Fibroblast of skin of scalp (primary cell): ENCODE measurements at places on chromosomes 12 and 14.

GRCh38 chr12:115964626-115965025 lies 312.9 kb downstream of the MED13L start:
- DNase-seq, result no peak

DNA sequence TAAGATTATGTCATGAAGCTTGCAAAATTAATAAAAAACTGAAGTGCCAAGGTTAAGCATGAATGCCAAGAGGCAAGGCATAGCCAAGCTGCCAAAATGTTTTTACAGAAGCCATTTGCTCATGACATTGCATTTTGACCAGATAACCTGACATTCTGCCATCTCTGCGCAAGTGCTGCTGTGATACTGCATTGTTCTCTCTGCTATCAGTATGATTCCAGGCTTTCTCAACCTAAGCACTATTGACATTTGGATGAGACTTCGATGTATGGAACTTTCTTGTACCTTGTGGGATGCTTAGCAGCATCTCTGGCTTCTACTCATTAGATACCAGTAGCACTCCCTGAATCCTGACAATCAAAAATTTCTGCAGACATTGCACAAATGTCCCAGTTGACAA lies 139.2 kb downstream of the RASSF9 start:
- DNase-seq, result no peak

DNA sequence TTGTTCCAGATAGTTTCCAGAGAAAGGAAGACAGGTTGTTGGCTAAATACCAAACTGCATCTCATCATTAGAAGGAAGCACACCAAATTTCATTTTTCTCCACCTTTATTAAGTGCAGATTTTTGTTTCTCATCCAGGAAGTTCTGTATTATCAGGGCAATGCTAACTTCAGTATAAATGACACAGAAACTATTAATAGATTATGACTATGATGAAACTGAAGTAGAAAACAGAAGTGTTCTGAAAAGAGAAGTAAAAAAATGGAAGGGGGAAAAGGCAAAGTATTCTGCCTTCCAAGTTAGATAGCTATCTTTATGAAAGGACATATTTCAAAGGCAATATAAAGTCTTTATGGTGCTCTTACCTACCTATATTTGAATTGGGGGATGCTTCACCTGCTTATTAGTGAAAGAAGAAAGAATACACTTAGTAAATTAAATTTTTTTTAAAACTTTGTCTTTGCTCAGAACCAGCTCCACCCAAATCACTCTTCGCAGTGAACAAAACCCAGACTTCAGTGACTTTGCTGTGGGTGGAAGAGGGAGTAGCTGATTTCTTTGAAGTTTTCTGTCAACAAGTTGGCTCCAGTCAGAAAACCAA lies 223.9 kb downstream of the PTPRO start:
- DNase-seq, result no peak

GRCh38 chr14:62213516-62213915 lies 451.3 kb downstream of the SNAPC1 start:
- no peak for DNase-seq

DNA sequence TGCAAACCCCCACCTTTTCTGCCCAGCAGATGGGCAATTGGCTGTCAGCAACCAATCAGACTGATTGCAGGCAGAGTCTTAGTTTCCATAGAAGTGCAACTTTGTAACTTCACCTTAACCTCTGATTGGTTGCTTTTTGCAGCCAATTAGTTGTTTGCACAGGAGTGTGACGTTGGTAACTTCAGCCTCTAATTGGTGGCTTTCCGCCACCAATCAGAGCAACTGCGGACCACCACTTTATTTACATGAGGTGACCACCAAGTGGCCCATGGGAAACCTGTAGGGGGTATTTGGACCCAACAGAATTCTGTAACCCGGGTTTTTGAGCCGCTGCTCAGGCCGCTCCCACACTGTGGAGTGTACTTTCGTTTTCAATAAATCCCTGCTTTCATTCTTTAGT lies 32.3 kb downstream of the CDKN1B start:
- no peak for DNase-seq

DNA sequence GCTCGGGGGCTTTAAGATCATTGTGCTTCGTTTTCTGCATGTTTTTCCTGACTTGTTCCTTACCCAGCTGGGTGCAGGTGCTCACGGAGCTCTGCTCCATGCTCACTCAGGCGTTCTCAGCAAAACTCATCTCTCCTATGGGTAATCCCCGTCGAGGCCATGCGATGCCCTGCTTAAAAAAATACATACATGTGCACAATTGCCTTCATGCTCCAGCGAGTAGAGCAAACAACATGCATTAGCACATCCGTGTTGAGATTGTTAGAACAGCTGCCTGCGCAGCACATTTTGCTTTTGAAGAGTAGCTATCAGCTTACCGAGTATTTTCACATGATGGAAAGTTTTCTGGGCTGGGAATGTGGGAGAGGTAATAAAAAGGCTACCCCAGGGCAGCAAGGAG lies 16.2 kb downstream of the AACS start:
- DNase-seq, result no peak

- DNase-seq, result peak; percentile 92
These were observed 18.5 kb upstream of the PCNX1 start for GRCh38 chr14:70888681-70889175.

DNA sequence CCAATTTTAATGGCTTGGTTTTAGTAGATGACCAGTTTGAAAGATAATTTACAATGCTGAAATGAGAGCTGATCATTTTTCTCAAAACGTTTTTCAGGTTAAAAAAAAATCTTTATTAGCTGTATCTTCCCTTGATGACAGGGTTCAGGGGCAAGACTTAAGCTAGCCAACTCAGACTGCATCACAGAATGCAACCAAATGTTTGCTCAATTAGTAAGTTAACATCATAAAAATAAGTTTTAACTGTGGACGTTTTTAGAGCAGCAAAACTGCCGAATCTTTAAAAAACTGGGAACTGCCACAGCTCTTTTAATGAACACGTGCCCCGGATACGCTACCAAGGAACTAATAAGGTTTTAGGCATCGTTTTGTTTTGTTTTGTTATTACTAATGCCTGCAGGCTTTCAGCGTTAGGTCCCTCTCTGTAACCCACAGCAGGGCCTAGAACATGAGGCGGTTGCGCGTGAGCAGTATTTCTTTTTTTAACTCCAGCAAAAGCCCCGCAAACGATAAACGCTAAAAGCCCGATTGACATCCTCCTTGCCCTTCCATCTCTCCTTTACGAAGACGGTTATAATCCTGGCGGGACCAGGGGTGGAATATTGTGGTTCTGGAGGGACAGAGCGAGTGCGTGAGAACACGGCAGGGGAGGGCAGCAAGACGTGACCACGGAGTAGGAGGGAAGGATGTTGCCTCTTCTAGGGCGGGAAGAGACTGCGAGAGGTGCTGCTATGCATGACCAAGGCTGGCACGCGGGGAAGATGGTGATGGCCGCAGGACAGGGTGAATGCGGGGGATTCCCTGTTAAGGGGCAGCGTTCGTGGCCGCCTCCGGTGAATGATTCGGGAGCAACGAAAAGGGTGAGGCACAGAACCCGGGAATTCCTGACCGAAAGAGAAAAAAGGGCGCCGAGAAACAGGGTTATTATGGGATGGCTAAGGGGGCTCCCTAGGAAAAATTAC lies 652 bp downstream of the SUPT16H start:
- DNase-seq, result peak; percentile 49

- no peak for DNase-seq
These were observed 291.5 kb upstream of the SRRM4 start for GRCh38 chr12:118689793-118690192.

DNA sequence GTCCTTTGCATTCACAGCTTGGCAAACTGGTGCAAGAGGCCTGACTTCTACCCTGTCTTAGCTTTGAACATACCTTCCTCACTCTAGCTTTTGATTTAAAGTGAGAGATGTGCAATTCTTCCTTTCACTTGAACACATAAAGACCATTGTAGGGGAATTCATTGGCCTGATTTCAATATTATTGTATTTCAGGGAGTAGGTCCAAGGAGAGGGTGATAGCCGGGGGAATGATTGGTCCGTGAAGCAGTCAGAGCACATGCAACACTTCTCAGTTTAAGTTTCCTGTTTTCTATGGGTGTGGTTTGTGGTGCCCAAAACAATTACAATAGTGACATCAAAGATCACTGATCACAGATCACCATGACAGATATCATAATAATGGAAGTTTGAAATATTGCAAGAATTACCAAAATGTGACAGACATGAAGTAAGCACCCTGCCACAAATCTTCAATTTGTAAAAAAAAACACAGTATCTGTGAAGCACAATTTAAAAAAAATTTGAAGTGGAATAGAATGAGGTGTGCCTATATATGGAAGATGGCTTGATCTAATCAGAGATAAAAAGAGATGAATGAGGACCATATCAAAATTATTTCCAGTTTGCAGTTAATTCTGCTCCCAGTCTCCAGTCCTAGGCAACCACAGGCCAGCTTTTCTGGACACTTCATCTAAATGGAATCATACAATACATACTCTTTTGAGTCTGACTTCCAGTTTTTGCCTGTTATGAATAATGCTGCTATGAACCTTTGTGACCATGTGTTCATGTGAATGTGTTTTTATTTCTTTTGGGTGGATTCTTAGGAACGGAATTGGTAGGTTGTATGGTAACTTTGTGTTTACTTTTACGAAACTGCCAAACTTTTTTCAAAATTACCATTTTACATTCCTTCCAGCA lies 23.2 kb downstream of the BORCS5 start:
- DNase-seq, result no peak

DNA sequence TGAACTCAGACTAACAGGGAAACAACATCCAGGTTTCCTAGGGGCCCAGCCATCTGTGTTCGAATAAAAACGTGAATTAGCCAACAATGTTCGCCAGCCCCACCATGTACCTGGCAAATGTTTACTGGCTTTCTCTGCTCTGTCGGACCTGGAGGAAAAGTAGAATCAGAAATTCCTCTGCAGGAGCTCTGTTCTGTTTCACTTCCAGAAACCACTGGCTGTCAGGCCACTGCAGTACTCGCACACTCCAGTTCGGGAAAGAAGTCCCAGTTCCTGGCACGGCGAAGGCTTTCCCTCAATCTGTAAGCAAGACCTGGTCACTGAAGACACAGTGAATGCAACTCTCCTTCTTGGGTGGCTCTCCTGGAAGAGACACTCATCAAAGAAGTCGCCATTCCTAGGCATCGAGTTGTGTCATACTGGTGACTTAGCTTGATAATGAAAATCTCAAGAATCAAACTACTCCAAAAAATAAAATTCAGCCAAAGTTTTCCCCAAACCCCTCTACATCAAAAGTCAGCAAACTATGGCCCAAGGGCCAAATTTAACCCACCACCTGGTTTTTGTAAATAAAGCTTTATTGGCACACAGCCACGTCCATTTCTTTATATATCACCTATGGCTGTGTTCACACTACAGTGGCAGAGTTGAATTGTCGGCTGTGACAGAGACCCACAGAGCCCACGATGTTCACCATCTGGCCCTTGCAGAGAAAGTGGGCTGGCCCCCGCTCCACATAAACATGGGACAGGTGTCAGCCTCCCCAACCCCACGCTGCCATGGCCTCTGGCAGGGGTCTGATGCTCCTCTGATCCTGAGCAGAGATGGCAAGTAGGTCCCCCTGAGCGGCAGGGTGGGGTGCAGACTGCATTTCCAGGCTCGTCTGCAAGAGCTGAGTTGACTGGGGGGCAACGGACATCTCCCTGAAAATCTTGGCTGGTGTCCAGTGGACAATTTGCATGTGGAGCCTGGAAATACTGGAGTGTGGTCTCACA lies 189.2 kb upstream of the DIO3 start:
- DNase-seq, result no peak

GRCh38 chr14:48384821-48385220 lies 709.4 kb upstream of the MDGA2 start:
- no peak for DNase-seq

DNA sequence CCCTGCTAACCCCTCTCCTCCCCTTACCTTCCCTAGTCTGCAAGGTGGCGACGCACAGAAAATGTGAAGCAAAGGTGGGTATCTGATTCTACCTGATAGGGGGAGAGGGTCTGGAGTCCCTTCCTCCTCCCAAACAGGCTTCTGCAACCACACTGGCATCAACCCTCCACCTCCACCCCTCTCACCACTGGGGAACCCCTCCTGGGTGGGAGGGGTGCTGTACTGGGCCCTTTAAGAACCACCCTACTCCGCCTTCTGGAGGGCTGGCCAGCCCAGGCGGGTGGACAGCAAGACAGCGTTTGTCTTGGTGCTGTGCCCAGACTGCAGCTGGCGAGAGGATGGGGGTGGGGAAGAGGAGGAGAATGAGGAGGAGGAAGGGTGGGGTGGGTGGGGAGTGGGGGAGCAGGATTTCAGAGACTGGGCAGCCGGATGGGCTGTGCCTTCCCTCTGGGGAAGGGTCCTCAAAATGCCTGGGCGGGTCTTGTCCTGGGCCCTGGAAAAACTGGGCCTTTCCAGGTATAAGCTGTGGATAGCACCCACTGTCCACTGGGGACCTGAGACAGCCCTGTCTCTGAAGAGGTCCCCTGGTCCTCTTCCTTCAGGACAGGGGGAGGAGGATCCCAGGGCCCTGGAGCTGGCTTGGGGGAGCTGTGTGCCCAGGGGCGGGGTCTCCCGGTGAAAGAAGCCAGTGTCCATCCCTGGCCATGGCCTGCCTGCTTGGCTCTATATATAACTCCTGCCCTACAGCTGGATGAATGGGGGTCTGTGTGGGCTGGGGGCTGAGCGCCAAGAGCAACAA lies 2.8 kb downstream of the TNS2 start:
- DNase-seq, result peak; percentile 88

GRCh38 chr14:102008891-102009290 lies 44.5 kb downstream of the DYNC1H1 start:
- no peak for DNase-seq

DNA sequence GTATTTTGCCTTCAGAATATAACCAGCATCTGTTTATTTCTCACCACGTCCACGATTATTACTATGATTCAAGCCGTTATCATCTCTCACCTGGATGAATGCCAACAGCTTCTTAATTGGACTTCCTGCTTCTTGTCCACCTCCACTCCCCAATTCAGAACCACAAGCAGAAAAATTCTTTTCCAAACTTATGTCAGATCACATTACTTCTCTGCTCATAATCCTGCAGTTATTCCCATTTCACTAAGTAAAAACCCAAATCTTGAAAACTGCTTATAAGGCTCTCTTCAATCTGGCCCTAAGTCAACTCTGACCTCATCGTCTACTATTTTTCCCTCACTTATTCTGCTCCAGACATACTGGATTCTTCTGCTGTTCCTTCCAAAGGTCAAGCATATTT lies 2.0 kb downstream of the CRY1 start:
- peak; percentile 64 for DNase-seq

DNA sequence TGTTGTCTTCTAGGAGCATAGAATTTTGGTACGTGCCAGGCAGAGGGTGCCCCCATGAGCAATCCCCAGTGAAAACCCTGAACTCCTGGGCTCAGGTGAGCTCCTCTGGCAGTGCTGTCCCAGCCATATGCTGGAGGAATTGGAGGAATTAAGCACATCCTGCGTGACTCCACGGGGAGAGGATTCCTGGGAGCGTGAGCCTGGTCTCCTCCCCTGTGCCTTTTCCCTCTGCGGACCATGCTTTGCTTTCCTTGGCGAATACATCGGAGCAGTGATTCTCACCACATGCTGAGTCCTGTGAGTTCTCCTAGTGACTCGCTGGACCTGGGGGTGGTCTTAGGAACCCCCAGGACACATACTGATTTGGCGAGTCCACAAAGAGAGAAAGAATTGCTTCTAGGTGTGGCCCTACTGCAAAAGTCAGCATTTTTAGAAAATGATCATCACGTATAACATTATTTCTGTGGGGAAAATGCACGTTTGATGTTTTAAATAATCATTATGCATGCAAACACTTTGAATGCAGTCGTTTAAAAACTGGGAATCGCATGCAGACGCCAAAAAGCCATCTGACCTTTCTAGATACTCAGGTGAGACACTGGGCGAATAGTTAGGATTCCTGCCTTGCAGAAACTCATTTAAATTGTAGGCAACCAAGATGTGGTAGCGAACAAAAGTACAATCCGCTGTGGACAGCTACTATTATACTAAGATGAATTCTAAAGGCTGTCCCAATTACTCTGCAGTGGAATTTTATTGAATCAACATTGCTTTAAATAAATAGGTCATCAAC lies 370.9 kb downstream of the TMEM132D start:
- no peak for DNase-seq
